ENCODE measurements at places on chromosomes 7 and 10.

DNA sequence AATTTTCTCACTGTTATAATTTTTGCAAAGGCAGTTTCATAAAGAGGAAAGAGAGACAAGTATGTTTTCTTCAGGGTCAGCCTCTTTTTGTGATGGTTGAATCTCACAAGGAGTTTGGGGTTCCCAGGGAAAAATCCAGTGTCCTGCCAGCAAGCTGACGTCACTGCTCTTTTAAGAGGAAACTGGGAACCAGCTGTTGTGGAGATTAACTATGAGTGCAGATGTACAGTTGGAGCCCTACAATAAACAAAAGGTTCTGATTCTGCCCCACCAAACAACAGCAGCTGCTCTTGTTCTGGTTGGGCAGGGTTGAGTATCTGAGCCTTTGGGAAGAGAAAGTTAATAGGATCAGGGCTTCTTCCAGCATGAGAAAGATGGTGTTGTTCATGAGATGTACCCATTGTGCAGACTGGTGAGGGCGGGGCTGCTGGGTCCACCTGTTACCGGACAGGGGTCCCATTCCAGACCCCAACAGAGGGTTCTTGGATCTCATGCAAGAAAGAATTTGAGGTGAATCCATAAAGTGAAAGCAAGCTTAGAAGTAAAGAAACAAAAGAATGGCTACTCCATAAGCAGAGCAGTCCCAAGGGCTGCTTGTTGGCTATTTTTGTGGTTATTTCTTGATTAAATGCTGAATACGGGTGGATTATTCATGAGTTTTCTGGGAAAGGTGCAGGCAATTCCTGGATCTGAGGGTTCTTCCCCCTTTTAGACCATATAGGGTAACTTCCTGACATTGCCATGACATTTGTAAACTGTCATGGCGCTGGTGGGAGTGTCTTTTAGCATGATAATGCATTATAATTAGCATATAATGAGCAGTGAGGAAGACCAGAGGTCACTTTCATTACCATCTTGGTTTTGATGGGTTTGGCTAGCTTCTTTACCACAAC is 12.5 kb downstream of the PRF1 start:
- DNase-seq = no peak

DNA sequence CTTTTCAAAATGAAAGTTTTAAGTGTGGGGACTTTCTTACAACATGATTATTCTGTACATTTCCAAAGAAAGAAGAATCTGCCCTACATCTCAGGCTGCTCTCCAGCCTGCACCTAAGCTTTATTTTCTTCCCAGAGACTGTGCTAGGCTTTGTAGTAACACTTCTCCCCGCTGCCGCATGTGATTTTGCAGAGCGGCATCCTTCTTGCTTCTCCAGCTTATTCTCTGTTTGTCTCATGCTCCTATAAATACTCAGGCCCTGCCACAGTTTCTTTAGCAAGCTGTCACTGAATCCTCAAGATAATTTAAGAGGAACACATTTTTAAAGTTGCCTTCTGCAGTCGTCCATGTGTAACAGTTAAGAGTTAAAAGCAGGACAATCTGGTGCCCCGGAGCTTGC is 53.5 kb downstream of the INSYN2A start:
- DNase-seq = no peak

DNA sequence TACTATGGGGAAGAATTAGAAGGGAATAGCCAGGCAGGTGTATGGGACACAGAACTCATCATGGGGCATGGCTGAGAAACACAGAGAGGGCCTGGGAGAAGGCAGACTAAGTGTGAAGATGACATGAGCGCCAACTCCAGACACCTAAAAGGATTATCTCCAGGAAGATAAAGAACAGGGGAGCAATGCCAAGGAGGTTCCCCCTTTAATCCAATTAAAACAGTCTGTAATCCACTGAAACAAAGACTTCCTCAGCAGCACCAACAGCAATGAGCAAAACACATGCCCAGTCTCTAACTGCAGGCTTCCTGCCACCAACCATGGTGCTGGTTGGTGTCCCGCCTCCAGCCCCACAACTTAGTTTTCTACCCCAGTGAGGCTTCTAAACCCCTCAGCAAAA is 108.9 kb downstream of the GRID1 start:
- no peak for DNase-seq

GRCh38 chr10:132974886-132975830 is 32.8 kb upstream of the CFAP46 start:
- DNase-seq = no peak
